Thyroid gland (tissue), 4 donors: ENCODE measurements at places on chromosomes 5 and 9.

- no peak overlapping the region for H3K27ac ChIP-seq
- no peak overlapping the region for H3K4me3 ChIP-seq
- H3K27me3 ChIP-seq, result no peaks in the 10 kb centered on the region
- no peak for DNase-seq
- no peaks in the 10 kb centered on the region for H3K4me1 ChIP-seq
These were observed 488.0 kb upstream of the CYLC2 start for GRCh38 chr9:102507044-102507687.

DNA sequence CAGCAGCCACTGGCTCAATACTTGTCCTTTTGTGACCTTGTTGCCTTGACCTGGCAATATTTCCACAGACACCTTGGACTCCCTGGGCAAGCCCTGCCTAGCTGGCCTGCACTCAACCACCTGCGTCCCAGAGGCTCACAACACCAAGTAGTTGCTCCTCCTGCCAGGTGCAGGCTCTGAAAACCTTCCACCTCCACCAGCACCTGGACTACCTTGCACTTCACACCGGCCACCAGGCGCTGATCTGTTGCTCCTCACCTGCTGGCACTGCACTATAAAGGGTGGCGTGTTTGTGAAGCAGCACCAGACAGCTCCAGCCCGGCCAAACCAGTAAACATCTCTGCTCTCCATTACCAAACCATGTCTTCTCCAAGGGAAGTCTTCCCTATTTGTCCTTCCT is 997.7 kb downstream of the PTPRD start:
- peak; percentile 5 for DNase-seq
- no peak overlapping the region for H3K27ac ChIP-seq
- H3K4me3 ChIP-seq, result no peak overlapping the region
- no peaks in the 10 kb centered on the region for H3K27me3 ChIP-seq
- H3K4me1 ChIP-seq, result peaks cover 13% of the 10 kb centered on the region
- no peaks in the 10 kb centered on the region for H3K36me3 ChIP-seq

DNA sequence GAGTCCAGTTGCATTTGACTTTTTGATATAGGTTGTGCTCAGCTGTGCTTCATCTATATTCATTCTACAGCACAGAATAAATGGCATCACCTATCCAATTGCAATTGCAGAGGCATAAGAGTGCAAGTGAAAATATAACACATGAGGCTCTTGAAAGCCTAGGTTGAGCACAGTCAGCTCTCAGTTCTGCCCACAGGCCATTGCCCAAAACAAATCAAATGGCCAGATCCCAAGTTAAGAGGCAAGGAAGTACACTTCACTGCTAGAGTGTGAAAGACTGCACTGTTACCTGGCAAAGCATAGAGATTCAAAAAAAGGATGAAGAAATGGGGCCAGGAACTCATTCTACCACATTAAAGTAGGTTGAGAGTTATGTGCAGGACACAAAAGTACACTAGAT is 305.5 kb upstream of the SEMA6A start:
- no peaks in the 10 kb centered on the region for H3K36me3 ChIP-seq
- no peak overlapping the region for H3K4me3 ChIP-seq
- DNase-seq, result peak; percentile 63

DNA sequence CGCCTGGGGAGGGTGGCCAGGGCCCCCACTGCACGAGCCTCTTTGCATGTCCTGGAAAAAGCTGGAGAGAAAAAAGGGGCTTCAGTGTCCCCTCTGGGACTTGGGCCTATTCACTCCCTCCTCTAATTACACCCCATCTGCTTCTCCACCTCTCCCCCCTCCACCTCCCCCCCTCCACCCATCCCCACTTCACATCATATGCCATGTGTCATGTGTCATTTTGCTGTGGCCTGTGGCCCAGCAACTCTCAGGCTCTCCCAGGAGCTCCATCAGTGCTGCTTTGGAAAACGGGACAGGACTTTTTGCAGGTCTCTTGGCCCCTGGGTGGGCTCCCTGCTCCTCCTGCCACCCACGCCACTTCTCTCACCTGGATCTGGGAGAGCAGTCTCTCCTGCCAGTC is 68.7 kb downstream of the NTNG2 start:
- H3K4me1 ChIP-seq, result no peaks in the 10 kb centered on the region
- no peak overlapping the region for H3K27ac ChIP-seq
- H3K27me3 ChIP-seq, result no peaks in the 10 kb centered on the region
- H3K36me3 ChIP-seq, result no peaks in the 10 kb centered on the region
- no peak overlapping the region for H3K4me3 ChIP-seq
- DNase-seq, result no peak

DNA sequence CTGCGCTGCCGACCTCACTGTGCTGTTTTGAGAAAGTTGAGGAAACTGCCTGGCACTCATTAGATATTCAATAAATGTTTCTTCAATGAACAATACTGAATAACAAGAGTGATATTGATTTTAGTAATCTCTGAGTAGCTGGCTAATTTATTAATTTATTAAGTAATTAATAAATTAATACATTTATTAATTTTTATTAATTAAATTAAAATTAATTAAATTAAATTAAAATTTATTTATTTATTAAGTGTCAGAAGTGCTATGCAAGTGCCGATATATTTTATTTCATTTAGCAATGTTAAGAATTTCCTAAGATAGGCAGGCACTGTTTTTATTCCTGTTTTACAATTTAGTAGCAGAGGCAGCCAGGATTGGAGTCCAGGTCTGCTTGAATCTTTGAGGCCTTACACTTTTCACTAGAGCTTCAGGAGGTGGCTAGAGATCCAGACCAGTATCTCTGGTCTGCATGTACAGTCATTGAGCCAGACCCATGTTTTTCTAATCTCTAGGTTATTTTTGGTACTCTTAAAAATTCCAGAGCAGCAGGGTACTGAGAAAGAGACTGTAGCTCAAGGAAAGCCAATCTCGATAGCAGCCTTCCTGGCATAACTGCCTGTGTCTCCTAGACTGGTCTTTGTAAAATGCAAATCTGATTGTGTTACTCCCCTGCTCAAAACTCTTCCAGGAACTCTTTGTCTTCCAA is 109.2 kb downstream of the ARHGEF28 start:
- peak; percentile 34 for DNase-seq
- no peaks in the 10 kb centered on the region for H3K27me3 ChIP-seq
- peaks cover 32% of the 10 kb centered on the region for H3K4me1 ChIP-seq
- peak overlapping the region; percentile 70 for H3K27ac ChIP-seq
- no peak overlapping the region for H3K4me3 ChIP-seq
